Body of pancreas (tissue), 4 donors: ENCODE measurements at places on chromosomes 11 and 22. TPM values are rescaled to one million over a fixed set of nuclear protein-coding genes. Genes with fewer than 3 reads are reported as not detected.

DNA sequence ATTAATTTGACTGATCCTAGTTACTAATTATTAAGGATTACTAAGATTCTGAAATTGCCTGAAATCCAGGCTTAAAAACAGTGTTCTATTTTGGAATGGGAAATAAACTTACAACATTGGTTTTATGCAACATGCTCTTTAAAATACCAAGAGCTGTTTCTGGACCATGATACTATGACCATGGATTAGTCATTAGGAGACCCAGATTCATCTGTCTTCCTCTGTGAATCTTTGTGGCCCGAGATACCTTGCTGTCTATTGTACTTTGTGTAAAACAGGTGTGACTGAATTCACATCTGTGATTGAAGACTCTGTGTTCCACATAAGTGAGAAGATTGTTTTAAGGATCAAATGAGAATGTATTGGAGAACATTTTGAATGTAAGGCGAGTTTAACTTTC is 98.8 kb downstream of the HSD17B12 start:
- H3K36me3 ChIP-seq, result no peaks in the 10 kb centered on the region
- DNase-seq, result no peak
- no peak overlapping the region for H3K4me3 ChIP-seq
- H3K27me3 ChIP-seq, result no peaks in the 10 kb centered on the region
- H3K4me1 ChIP-seq, result no peaks in the 10 kb centered on the region

- no peaks in the 10 kb centered on the region for H3K27me3 ChIP-seq
- no peak for DNase-seq
- no peak overlapping the region for H3K27ac ChIP-seq
- no peaks in the 10 kb centered on the region for H3K4me1 ChIP-seq
- no peaks in the 10 kb centered on the region for H3K36me3 ChIP-seq
These were observed 403.5 kb upstream of the LUZP2 start for GRCh38 chr11:24093375-24093774.

GRCh38 chr22:43246188-43246587 is 59.3 kb upstream of the TTLL12 start:
- no peaks in the 10 kb centered on the region for H3K36me3 ChIP-seq
- H3K4me1 ChIP-seq, result no peaks in the 10 kb centered on the region
- H3K4me3 ChIP-seq, result no peak overlapping the region
- no peak overlapping the region for H3K27ac ChIP-seq
- no peaks in the 10 kb centered on the region for H3K27me3 ChIP-seq
- no peak for DNase-seq

GRCh38 chr22:42310291-42311015 is 40.0 kb upstream of the TCF20 start:
- no peak overlapping the region for H3K27ac ChIP-seq
- H3K4me1 ChIP-seq, result peaks cover 10% of the 10 kb centered on the region
- H3K27me3 ChIP-seq, result no peaks in the 10 kb centered on the region
- H3K4me3 ChIP-seq, result no peak overlapping the region
- H3K36me3 ChIP-seq, result no peaks in the 10 kb centered on the region

Gene ABCC8
- 87.0 TPM for total RNA-seq

Gene C22orf31
- total RNA-seq, result not detected
